ENCODE measurements at places on chromosomes 2 and 18.

DNA sequence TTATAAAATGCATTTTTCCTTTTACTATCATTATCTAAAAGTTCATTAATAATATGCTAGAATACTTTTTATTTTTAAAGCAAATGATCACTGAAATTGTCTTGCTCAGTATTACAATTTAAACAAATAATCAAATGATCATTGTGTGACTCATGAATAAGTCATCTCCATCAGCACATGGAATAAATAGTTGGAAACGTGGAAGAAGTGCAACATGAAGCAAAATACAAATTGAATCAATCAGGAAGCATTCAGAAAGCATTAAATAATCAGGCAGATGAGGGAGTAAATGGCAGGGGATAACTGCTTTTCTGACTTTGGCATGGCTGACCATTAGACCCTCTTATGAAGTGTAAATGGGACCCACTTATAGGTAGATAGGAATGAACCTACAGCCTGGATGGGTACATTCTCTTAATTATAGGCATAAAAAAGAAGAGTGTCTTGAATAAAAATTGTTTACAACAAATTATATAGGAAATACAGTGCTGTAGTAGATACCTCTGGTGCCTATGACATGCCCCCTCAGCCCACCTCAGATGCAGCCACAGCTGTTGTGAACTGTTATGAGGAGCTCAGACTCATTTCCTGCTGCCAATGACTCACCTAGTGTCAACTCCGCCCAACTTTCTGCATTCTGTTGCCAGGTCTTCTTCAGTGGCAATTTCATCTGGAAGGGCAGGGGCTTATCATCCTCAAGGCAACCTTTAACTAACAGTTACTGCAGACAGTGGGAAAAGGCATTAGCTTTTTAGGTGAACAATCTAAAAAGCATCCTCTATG, 936.0 kb downstream of the TRIB2 start:
- no peak for DNase-seq

GRCh38 chr2:59066787-59067399, 825.8 kb upstream of the FANCL start:
- DNase-seq: no peak

DNA sequence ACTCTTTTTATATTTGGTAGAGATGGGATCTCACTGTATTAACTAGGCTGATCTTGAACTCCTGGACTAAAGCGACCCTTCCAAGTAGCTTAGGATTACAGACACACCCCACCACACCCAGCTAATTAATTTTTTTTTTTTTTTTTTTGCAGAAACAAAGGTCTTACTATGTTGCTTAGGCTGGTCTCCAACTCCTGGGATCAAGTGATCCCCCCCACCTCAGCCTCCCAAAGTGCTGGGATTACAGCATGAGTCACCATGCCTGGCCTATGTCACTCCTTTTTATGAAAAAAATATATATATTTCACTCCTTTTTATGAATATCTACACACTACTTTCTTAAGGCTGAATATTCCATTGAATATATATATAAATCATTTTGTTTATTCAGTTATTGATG, 162.8 kb downstream of the MGAT5 start:
- no peak for DNase-seq

- DNase-seq: no peak
These were observed 163.6 kb upstream of the ZNF516 start for GRCh38 chr18:76658627-76659026.

- peak; percentile 79 for DNase-seq
These were observed 29.0 kb upstream of the CFAP36 start for GRCh38 chr2:55490554-55490953.

GRCh38 chr2:15945909-15946705, 5.8 kb downstream of the MYCN start:
- no peak for DNase-seq

GRCh38 chr18:24228667-24229041, 89.8 kb downstream of the CABYR start:
- DNase-seq: no peak

DNA sequence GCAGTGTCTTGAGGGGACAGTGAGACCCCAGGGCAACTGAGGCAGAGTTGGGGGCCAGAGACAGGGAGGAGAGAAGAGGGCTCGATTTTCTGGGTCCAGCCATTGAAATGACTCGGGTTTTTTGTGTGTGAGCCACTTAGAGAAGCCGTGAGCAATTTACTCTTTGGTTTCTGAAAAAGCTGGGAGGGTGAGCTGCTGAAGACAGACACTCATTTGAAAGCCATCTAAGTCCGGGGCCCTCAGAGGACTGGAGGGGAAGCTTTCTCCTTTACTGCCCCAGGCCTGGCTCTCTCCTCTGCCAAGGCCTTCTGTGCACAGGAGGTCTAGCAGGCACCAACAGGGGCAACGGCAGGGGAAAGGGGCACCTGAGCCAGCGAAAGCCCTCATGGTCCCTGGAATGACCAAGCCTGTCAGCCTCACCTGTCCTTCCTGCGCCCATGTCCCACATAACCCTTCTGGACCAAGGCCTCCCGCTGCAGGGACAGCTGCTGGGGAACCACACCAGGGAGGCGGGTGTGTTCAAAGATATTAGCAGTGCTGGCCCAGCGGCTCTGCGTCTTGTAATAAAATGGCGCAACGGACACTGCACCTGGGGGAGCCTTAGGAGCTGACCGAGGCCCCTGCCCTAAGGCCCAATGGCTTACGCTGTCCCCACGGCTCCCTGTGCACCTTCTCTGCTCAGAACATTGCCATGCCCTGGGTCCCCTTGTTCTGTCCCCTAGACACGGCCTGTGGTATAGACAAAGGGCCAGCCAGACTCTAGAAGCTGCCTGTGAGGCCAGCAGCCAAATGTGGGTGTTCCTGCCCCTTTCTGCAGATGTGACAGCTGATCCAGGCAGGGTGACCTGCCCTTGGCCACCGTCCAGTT, 45.8 kb downstream of the HS6ST1 start:
- no peak for DNase-seq

GRCh38 chr2:68577183-68577582, 66.2 kb upstream of the PROKR1 start:
- DNase-seq: no peak

DNA sequence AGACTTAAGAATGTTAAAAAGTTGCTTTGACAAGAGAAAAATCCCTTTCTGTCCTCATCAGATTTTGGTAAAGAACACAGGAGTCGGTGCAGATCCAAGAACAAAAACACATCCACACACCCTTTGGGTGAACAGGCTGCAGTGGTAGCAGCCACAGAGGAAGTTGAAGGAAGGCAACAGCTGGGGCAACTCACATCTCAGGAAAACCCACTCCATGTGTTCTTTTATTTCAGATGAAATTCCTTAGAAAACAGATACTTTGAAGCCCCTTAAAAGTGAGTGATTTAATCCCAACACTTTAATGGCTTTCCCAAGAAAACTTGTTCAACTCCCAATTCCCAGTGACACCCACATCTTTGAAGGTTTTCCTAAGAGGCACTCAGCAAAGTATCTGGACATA, 271.3 kb downstream of the ICOS start:
- DNase-seq: no peak

GRCh38 chr2:218882461-218882816, 1.8 kb downstream of the WNT10A start:
- no peak for DNase-seq

DNA sequence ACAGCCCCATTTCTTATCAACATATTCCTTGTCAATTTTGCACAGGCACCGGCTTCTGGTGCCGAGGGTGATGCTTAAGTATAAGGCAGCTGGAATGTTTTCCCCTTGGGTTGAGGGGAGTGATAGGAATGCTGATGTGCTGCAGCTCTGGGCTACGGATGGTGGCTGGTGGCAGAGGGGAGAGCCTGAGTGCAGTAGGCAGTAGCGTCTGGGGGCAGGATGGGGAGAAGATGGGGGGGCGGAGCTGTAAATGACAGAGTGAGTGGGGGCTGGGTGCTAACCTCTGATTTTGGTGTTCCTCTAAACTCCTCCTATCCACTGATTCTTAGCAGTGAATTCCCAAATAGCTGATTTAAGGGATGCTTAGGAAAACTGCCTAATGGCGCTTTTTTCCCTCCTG, 20.7 kb downstream of the TMEM178A start:
- no peak for DNase-seq

DNA sequence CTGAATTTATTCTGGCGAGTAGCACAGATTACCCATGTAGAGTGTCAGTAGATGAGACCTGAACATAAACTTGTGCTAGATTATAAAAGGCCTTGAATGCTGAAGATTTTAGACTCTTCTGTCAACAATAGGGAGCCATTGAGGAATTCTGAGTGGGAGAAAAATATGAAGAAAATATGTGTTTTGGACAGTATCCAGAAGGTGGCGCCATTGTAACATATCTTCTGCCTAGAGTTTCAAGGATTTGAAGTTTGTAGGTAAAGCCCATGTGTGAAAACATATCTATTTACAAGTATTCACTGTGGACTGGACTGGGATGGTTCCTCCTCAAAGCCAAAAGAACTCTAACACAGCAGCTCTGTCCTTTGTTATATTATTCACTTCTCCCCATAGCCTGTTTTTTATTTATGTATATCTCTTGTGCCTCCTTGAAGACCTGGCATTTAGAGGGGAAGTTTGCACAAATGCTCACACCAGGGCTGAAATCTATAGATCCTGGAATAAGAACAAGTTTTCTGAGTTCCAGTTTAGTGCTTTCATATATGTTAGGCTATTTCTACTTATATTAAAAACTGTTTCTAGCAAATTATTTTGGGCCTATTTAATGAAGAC, 124.9 kb downstream of the RDH14 start:
- peak; percentile 44 for DNase-seq

All from NCI-H1930 (cell line).